ENCODE measurements at places on chromosomes 1 and 21. TPM values are rescaled to one million over a fixed set of nuclear protein-coding genes. Genes with fewer than 3 reads are reported as not detected.

GUCA2B gene
- not detected for total RNA-seq

BNIPL gene
- total RNA-seq = 1.2 TPM

DMRTA2 gene
- under 0.01 TPM for total RNA-seq

SAMD13 gene
- under 0.01 TPM for total RNA-seq

HLX gene
- total RNA-seq = 9.0 TPM

LRRC53 gene
- total RNA-seq = not detected

LCE1B gene
- not detected for total RNA-seq

GBP4 gene
- total RNA-seq = 0.36 TPM

SLC6A17 gene
- total RNA-seq = under 0.01 TPM

ZNF496 gene
- 29.3 TPM for total RNA-seq

FOXE3 gene
- not detected for total RNA-seq

AGMAT gene
- total RNA-seq = 2.2 TPM

NUF2 gene
- 1.8 TPM for total RNA-seq

PTPRC gene
- total RNA-seq = under 0.01 TPM

UBE2U gene
- total RNA-seq = not detected

ASCL5 gene
- total RNA-seq = not detected

UTP25 gene
- total RNA-seq = 22.1 TPM

LDLRAD1 gene
- not detected for total RNA-seq

KCNJ9 gene
- not detected for total RNA-seq

EXOSC10 gene
- total RNA-seq = 43.4 TPM

PGBD5 gene
- total RNA-seq = 0.29 TPM

PLA2G2C gene
- total RNA-seq = not detected

KIF21B gene
- total RNA-seq = under 0.01 TPM

AGO4 gene
- total RNA-seq = 23.2 TPM

AMIGO1 gene
- total RNA-seq = 2.5 TPM

LMO4 gene
- total RNA-seq = 61.9 TPM

LMX1A gene
- total RNA-seq = not detected

RHCE gene
- total RNA-seq = 0.88 TPM

MYOG gene
- not detected for total RNA-seq

NMNAT2 gene
- total RNA-seq = 2.5 TPM

PTPN14 gene
- 122 TPM for total RNA-seq

ADGRB2 gene
- 7.4 TPM for total RNA-seq

OR2T27 gene
- total RNA-seq = not detected

IGSF3 gene
- under 0.01 TPM for total RNA-seq

NOS1AP gene
- not detected for total RNA-seq

CYYR1 gene
- total RNA-seq = under 0.01 TPM

PCP4 gene
- not detected for total RNA-seq

CHI3L2 gene
- 2.4 TPM for total RNA-seq

FCRL4 gene
- total RNA-seq = not detected

APCS gene
- total RNA-seq = not detected

EVA1C gene
- 5.0 TPM for total RNA-seq

KIAA1614 gene
- total RNA-seq = 12.7 TPM

ADAM30 gene
- total RNA-seq = not detected

TMPRSS2 gene
- total RNA-seq = not detected

KCNQ4 gene
- not detected for total RNA-seq

LRRC71 gene
- total RNA-seq = 0.59 TPM

PEX10 gene
- 34.7 TPM for total RNA-seq

S100A12 gene
- not detected for total RNA-seq

HPCAL4 gene
- not detected for total RNA-seq

RNF186 gene
- not detected for total RNA-seq

C1orf94 gene
- total RNA-seq = not detected

GPR157 gene
- total RNA-seq = 5.4 TPM

SLC16A4 gene
- 76.0 TPM for total RNA-seq
